ENCODE measurements at places on chromosomes 1 and 21.

- DNase-seq, result no peak
These were observed 79.7 kb upstream of the RUNX3 start for GRCh38 chr1:25009671-25010262.

DNA sequence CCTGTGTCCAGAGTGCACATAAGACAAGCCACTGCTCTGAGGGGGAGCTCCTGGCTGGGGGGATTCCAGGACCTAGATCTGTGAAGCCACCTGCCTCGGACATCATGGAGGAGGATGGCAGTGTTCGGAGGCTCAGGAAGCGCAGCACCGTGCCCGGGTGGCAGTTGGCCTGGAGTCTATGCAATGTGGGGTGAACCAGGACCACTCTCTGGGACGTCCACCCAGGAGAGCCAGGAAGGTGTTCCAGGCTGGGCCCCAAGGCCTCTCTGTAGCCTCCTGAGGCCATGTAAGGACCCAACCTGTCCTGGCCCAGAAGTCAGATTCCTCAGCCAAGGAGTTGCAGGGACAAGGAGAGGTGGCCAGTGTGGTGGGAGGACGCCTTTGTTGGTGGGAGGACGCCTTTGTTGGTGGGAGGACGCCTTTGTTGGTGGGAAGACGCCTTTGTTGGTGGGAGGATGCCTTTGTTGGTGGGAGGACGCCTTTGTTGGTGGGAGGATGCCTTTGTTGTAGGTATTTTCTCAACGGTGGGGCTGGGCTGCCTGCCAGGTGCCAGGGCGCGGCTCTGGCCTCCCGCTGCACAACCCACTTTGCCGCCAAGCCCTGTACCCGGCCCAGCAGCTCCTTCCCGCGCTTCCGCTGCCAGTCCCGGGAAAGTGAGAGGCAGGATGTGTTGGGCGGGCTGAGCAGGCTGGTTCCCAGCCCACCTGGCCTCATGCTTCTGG is 30.6 kb upstream of the BMP8B start:
- no peak for DNase-seq

GRCh38 chr1:57019236-57019839 is 53.5 kb upstream of the C8B start:
- DNase-seq, result no peak

GRCh38 chr1:161238039-161238473 is at the start of gene NR1I3:
NR1I3 (minus strand) TSS chr1:161238203; CDS start chr1:161236565, 1,638 bp downstream.
- no peak for DNase-seq

GRCh38 chr1:236425031-236425663 is 31.1 kb downstream of the EDARADD start:
- no peak for DNase-seq

DNA sequence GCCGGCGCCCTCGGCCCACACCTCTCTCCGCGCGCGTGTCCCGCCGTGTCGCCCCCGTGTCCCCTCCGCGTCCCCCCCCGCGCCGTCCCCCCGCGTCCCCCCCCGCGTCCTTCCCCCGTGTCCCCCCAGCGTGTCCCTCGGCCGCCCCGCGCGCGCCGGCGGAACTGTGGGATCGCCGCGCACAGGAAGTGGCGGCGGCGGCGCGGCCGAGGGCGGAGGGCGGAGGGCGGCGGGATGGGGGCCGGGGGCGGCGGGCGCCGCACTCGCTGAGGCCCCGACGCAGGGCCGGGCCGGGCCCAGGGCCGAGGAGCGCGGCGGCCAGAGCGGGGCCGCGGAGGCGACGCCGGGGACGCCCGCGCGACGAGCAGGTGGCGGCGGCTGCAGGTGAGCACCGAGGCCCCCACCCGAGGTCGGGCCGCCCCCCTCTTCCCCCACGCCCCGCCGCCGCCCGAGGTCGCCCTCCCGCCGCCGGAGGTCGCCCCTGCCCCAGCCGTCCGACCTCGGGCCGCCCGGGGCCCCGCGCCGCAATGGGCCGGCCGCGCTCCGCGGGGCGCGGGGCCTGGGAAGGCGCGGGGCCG is at the start of gene AGPAT3:
Gene AGPAT3, plus strand, starts transcription at position 262 of the 578 bp plus-strand sequence. CDS start 94,459 bp downstream, outside the sequence.
- no peak for DNase-seq

GRCh38 chr1:153563483-153563901 is 2.2 kb downstream of the S100A2 start:
- no peak for DNase-seq

DNA sequence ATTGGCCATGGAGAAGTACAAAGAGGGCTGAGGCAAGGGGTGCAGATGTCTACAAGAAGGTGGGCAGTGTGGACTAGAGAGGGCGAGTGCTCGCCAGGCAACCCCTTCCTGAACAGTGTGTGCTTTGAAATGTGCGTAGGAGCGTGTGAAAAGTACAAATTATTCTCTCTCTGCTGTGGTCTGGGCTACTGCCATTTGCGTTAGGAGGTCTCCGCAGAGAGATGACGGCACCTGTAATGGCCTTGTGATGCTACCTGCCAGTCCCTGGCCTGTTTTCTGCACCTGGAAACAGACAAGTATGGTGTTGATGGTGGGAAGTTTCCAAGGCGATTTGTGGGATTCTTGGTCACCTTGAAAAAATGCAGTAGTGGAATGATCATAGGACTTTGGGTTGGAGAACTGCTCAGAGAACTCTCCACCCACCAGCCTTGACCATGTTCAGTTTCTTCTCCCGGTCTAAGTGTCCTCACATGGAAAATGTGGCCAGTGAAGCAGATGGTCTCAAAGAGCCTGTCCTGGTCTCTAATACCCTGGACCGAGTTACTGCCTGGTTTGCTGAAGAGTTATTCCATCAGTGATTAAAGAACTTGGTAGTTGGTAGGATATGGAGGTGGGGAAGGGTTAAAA is 74.5 kb downstream of the MRPS6 start:
- DNase-seq, result no peak

DNA sequence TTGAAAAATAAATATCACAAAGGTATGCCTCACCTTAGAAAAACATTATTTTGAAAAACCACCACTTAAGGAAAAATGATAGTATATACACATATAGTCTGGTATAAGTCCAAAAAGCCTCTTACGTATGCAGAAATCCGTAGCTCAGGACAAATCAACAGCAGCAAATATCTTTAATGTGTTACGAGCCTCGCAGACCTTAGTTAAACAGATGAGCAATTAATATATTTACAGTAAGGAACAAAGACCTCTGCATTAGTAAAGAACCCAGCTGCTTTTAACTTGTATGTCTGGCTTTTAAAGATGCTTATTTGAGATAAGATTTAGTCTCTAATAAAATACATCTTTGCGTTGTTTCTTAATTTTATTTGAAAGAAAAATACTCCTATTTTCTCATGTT is 79.9 kb upstream of the CHRM3 start:
- no peak for DNase-seq

- no peak for DNase-seq
These were observed 108.3 kb downstream of the SIPA1L2 start for GRCh38 chr1:232521660-232522059.

DNA sequence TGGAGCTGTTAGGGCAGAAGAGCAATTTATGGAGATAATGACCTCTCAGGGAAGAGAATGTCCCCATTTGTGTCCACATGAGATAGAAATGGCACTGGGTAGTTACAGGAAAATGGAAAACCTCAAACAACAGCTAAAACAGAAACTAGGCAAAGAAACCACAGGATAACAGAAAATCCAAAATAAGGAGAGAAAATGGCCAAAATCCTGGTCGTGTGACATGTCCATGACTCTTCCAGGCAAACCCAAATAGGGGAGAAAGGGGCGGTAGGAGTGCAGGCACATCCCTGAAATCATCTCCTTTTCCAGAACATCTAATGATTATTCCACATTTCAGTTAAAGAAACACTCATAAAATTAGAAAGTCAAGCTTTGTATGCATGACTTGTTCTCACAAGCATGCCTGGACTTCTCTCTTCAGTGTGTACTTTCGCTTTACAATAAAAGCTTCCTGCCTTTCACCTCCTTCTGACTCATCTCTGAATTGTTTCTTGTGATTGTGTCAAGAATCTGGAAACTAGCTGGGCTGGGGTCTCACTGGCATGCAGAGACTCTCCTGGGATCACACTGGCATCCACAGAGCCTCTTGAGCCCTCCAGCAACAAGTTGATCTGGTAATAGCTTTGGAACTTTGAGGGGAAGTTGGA is 171.4 kb upstream of the ZP4 start:
- no peak for DNase-seq

Data from tibial nerve (tissue), 4 donors.